ENCODE measurements at places on chromosomes 7 and 10. TPM values are rescaled to one million over a fixed set of nuclear protein-coding genes. Genes with fewer than 3 reads are reported as not detected.

DNA sequence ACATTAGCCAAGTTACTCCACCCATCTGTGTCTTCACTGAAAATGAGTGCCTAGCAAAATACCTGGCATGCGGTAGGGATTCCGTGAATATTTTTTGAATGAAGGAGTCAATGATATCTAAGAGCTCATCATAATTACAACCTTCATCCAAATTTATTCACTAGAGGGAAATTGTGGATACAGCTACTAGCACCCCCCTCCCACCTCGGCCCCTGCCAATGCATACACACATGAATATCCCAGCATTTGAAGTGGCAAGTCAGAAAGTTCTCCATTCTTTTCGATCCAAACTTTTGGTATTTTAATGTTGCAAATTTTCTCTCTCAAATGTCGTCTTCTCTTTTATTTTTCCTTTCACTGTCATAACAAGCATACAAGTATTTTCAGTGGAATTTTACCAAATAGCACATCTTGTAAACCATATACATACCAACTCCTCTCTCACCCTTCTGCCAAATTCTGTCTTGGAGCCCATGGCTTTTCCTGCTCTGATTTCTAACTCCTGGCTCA is 164.3 kb downstream of the GRID1 start:
- no peak overlapping the region for H3K27ac ChIP-seq
- H3K4me1 ChIP-seq, result no peaks in the 10 kb centered on the region
- no peak overlapping the region for H3K4me3 ChIP-seq
- H3K36me3 ChIP-seq, result no peaks in the 10 kb centered on the region

The PTPRN2 gene
- total RNA-seq, result 136 TPM

The ACSM6 gene
- total RNA-seq, result 7.2 TPM

DNA sequence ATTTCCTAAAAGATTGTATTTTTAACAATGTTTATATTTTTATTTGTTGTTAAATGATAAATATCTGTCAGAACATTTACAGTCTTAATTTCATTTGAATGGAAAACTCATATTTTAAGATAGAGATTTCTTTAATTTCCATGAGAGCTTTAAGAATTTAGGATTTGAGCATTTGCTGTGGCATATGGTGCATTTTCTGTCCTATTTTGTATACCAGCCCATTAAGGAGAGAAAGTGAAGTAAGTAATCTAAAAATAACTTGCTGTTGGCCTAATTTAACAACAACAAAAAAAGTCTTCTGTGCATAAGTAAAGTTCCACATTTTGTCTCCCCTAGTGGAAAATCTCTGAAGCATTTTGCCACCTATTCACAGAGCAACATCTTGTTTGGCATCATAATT is 190.9 kb upstream of the PPP1R3A start:
- no peaks in the 10 kb centered on the region for H3K36me3 ChIP-seq
- H3K4me3 ChIP-seq, result no peak overlapping the region
- peaks cover 6% of the 10 kb centered on the region for H3K4me1 ChIP-seq
- no peak for DNase-seq
- H3K27me3 ChIP-seq, result no peaks in the 10 kb centered on the region
- no peak overlapping the region for H3K27ac ChIP-seq

The KNDC1 gene
- 1.7 TPM for total RNA-seq

DNA sequence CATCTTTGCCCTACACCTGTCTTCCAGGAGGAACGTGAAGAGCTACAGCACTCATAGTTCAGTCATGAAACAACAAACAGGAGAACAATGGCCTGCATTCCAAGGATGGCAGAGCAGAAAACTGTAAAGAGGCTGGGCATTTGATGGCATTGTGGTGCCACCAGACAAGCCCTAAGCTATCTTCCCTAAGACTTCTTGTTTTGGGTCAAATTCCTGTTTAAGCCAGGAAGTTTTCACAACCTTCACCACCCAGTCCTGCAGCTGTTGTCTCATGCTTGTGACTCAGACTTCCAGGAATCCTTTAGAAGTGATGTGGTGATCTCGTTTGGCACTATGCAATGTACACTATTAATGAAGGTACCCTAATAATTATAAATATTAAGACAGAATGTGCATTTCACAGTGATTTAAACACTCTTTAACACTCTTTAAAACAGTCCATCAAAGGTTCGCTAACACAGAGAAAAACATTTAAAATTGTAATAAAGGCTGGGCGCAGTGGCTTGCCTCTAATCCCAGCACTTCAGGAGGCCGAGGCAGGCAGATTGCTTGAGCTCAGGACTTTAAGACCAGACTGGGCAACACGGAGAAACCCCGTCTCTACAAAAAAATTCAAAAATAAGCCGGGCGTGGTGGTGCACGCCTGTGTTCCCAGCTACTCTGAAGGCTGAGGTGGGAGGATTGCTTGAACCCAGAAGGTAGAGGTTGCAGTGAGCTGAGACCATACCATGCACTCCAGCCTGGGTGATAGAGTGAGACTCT is 2.7 kb upstream of the HERPUD2 start:
- H3K27ac ChIP-seq, result no peak overlapping the region
- H3K4me1 ChIP-seq, result peaks cover 38% of the 10 kb centered on the region
- no peak overlapping the region for H3K4me3 ChIP-seq
- H3K36me3 ChIP-seq, result no peaks in the 10 kb centered on the region
- DNase-seq, result no peak

DNA sequence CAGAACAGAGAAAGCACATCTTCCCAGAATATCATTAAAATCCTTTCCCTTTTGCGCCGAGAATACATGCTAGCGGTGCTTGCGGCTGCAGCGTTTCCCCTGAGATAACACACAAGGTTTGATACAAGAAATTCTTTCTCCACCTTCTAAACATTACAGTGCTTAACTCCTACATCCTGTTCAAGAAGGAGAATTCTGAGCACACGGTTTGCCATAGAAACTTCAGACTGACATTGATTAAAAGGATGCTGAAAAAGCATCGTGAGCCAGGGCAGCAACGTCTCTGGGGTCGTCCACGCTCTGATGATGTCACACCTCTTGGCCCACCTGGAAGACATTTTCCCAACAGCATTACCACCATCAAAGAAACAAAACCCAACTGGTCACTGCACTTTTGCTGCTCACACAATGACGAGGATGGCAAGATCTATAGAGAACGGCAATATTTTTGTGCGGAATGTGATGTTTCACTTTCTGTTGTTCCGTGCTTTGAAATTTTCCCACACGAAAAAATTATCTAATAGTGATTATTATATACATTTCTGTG is 27.0 kb upstream of the PRSS1 start:
- H3K4me3 ChIP-seq, result no peak overlapping the region
- no peaks in the 10 kb centered on the region for H3K27me3 ChIP-seq
- H3K4me1 ChIP-seq, result no peaks in the 10 kb centered on the region
- no peak overlapping the region for H3K27ac ChIP-seq

The ST8SIA6 gene
- total RNA-seq, result not detected

All from stomach (tissue), 19 donors.